CD4-positive, alpha-beta T cell treated with Interleukin-17A for 4 hours (primary cell): ENCODE measurements at places on chromosomes 12 and 14.

DNA sequence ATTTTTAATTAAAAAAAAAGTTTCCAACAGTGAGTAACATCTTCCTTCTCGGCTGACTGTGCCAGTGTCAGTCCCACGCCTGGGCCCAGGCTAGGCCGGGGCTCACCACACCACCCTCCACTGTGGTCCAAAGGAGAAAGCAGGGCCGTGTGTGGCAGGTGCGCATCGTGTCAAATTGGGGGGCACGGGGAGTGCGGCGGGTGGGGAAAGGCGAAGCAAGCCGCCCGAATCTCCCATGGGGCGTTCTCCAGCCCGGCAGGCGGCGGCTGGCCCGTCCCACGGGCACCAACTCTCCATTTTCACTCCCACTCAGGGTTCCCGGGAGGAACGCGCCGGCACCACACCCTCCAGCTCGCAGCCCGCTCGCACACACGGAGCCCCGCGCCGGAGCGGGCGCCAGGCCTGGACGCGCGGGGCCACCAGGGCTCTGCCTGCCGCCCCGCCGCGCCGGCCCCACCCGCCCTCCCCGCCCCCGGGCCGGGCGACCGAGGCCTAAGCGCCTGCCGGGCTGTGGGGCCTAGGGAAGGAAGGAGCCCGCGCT is 604 bp downstream of the EEA1 start:
- DNase-seq = peak; percentile 44

DNA sequence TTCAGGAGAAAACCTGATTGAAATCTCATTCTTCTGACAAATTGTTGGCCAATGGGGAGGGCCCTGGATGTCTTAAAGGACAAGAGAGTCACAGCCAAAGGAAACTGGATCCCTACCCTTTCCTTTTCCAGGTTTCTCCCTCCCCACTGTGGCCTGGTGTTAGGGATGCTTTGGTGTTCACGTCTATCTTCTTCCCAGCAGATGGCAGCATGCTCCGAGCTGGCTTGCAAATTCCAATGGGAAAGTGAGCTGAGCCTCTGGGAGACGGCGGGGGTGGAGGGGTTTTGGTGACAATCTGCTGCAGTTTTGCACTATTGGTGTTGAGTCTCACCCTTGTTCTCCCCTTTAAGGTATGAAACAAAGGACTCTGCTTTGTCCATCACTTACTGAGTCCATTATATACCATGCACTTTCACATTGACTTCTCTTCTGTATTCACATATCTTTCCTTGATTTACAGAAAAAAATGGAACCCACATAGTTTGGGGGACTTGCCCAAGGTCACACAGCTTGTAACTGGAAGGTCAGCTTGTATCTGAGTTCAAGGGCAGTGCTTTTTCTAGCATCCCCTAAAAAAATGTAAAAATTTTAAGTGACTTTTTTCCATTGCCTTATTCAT is 39.3 kb downstream of the CCDC177 start:
- DNase-seq = no peak

DNA sequence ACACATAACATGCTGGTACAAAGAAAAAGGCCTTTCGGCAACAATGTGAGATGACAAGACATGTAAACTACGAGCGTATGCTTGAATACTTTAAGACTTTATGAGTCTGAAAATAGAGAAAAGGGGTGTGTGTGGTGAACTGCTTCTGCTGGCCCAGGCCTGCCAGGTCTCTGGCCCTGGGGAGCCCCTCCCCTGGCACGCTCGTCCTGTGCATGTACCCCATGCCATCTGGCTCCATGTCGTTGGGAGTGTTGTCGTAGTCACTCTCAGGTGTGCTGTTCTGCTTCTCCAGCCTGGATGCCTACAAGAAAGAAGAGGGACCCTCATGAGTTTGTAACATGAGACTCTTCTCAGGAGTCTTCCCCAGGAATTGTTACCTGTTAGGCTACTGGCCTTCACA is 38.9 kb downstream of the TCHP start:
- DNase-seq = no peak

DNA sequence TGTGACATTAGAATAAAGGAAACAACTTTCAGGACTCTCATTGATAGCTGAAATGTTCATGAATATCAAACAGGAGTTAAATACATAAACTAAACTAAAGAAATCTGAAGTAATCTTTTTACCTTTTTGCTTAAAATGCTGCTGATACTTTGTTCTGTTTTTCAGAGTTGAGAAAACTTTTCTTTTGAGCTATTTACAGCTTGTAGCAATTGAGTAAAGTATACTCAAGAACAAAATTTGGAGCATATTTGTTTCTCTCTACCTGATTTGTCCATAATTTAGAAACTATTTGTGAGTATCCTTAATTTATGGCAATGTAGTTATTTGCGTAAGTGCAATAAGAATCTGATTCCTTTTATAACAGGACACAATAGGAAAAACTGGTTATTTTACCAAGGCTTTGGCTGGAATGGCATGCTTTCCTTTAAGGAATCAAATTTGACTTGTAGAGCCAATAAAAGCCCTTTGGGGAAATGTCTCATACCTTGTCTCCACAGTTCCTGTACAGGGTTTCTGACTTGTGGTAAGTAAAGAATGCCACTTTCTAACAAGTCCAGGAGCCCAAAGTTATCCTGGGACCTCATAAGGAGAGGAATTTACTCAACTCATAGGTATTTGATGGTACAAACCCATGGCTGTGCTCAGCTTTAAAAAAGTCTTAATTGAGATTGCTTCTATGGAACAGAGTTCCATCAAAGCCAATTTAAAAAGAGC is 195.7 kb downstream of the TMEM117 start:
- DNase-seq = no peak

DNA sequence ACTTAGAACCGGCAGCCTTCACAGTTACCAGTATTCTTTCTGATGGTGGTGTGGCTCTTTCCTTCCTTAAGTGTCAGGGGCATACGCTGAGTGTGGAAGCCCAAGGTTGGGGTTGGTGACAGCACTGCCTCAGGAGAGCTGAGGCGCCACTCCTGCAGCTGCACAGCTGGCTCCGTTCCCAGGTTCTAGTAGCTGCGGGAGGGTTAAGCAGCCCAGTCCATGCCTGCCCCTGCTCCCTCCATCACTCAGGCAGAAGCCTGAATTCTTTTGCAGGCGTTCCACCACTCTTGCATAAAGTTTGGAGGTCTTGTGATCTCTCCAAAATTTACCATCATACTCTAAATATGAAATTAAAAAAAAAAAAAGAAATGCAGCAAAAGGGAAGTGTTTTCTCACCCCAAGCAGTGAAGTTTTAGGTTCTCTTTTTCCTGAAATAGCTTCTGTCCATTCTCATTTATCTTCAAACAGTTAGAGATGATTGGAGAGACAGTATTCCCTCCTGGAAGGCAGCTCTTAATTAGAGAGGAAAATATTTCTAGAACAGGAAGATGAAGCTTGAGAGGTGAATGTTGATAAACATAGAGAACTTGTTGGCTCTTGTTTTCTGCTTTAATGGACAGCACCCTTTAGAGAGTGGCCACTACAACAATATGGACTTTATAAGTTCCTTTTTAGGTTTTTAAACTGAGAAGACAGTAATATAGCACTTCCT is 136.1 kb downstream of the FGD4 start:
- DNase-seq = no peak
